AG04450 (cell line): ENCODE measurements at places on chromosomes 1 and 21.

DNA sequence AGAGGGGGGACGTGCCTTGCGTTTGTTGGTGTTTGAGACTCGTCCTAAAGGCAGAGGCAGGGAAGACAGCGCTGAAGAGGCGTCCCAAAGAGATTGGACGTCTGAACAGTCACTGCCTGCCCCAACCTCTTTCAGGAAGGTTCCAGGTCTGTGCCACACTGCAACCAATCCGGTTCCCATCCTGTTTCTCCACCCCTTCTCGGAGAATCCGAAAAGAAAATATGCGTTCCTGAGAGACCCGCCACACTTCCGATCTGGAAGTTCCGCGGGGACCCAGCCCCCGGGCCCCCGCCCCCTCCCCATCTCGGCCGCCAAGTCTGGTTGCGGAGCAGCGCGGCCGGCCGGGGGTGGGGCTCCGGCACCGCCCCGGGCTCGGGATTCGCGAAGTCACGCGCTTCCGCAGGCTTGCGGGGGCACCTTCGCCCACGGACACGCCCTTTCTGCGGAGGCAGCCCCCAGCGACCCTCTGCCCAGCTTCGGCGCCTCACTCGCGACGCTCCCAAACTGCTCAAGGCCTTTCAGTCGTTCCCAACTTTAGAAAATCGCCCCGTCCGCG is 124.5 kb upstream of the DPYD start:
- no peak for DNase-seq

- no peak for DNase-seq
Measured at GRCh38 chr1:7769673-7770412, 1.3 kb upstream of the VAMP3 start.

GRCh38 chr1:158257888-158258287 is 3.7 kb downstream of the CD1A start:
- no peak for DNase-seq

- no peak for DNase-seq
Measured at GRCh38 chr1:93440272-93440671, 7.6 kb upstream of the FNBP1L start.

DNA sequence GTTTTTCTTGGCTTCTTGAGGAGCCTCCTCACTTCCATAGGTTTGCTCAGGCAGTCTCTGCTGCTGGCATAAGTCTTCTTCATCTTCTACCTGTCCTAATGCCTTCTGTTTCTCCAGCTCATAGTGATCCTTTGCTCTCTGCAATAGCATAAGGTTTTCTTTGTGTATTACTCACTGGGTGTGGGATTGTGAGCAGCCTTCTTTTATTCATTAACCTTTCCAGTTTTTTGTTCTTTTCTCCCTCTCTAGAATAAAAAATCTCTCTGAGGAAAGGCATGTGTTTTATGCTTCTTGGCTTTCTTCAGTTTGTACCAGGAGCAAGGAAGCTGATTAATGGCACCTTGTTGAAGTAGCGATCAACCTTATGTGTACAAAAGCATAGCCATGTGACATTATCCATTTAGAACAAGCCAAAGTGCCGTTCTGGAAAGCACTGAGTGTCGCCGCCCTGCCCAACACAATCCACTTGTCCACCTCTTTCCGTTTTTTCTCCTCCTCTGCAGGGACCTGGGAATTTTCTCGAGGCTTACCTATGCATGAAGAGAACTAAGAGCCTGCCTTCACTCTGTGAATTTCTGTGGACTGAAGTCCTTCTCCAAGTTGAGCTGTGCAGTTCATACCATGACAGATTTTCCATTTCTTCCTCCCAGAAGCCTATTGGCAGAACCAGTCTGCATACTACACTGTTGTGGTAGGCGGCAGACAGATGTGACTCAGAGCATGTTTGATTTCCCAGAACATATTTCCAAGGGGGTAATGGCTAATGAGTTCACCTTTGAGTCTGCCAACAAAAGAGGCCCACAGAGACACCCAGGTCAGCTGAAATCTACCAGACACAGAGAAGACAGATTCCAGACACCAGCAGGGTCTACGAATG is 39.0 kb downstream of the DPT start:
- DNase-seq, result no peak

- DNase-seq, result peak; percentile 32
Measured at GRCh38 chr1:15213341-15213821, 33.6 kb upstream of the FHAD1 start.

DNA sequence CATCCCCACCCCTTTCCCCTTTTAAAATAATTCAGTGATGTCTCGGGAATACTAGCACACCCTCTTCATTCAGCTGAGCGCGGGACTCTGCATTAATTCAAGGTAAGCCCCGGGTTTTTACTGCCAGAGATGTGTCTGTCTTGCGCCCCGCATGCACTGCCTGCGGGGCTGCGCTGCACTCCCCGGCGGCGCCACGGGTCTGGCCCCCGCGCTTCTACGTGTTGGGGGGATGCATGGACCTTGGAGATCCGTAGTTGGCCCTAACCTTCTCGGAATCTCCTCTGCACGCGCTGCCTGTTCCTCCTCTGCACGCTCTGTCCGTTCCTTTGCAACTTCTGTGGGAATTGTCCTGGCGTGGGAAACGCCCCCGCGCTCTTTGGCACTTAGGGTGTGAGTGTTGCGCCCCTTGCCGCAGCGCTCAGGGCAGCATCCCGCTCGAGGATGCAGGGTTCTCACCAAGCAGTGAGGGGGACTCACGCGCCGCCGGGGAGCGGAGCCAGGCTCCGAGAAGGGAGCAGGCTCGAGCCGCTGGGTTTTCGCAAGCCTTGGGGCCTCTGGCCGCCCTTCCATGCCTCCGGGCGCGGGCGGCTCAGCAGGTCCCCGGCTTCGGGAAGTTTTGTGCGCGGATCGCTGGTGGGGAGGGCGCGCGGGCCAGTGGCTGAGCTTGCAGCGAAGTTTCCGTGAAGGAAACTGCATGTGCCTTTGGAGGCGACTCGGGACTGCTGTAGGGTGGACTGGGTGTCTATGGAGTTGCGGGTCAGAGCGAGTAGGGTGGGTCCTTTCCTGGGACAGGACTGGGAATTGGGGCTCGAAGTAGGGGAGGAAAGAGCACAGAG is 165.1 kb upstream of the CACNA1E start:
- no peak for DNase-seq

- peak; percentile 86 for DNase-seq
Measured at GRCh38 chr1:78101514-78101913, 55.7 kb downstream of the GIPC2 start.

DNA sequence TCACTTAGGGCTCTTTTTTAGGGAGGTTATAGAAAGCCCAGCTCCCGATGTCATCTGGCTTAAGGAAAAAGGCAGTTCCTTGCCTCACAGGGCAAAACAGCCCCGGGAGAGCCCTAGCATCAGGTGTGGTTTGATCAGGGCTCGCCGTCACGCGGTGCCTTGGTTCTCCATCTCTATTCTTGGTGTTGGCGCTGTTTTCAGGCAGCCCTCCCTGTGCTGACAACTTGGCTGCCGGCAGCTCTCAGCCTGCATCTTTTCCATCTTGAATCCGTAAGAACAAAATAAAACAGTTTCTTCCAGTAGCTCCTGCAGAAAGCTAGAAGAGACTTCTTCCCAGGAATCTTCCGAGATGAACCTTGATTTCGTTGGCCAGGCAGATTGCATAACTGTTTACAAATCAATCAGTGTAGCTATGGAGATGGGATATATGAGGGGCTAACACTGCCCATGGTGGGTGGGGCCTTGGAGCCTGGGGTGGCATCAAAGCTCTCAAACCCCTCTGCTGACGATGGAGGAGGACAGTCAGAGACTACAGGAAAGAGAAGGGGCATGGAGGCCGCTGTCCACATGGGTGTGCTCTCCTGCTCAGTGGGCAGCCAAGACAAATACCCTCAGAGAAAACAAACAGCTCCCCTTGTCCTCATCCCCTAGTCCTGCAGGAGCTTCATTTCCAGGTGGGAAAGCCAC is 370.7 kb upstream of the C1orf174 start:
- no peak for DNase-seq

- no peak for DNase-seq
Measured at GRCh38 chr21:31143036-31143435, 104.8 kb upstream of the KRTAP19-8 start.

GRCh38 chr1:24635195-24635843 is 7.8 kb upstream of the SRRM1 start:
- DNase-seq, result peak; percentile 41

DNA sequence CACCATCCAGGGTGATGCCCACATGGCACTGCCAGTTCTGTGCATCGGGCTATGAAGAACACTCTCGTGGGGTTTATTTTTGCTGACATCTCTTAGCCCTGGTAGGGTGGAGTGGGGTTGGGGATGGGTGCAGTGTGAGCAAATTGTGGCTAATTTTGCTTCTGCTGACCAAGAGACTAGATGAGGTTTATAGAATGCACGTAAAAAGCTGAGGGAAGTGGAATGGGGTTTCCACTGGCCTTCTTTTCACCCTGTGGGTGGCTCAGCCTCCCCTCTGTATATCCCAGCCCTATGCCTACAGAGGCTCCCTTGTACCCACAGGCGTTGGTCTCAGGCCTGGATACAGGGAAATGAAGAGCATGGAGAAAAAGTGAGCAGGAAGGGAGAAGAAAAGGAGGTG is 44.1 kb upstream of the RAB4A start:
- DNase-seq, result no peak
